ENCODE measurements at places on chromosomes 13 and 19.

GRCh38 chr19:32406161-32407003 lies 812 bp downstream of the DPY19L3 start:
- no peak for ATAC-seq

DNA sequence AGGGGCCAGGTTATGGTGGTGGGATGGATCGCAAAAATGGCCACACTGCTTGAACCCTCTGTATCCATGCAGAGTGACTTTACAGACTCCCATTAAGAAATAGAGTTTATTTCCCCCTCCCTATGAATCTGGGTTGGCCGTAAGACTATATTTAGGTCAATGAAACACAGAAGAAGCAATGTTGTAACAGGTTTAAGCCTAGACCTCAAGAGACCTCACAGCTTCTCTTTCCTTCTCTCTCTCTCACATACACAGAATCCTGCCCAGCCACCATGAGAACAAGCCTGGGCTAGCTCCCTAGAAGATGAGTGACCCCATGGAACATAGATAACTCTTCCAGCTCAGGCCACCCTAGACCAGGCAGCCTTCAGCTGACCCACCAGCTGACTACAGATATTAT lies 21.0 kb upstream of the FBL start:
- no peak for ATAC-seq

DNA sequence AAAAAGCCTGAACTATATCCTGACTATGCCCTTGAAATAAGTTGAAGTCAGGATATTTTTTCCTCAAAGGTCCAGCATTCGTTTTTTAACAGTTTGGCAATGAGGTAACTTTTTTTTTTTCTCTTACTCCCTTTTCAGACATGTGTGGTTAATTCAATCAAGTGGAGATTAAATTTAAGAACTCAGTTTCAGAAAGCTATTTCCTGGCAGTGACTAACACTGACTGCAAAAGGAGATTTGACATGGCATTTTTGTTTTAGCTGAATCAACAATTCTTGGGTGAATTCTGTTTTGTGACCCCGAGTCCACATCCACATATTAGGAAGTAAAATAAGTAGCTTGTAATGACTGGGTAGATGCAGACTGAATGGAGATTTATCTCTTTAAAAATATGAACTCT lies 716.4 kb downstream of the PCDH9 start:
- ATAC-seq = no peak

DNA sequence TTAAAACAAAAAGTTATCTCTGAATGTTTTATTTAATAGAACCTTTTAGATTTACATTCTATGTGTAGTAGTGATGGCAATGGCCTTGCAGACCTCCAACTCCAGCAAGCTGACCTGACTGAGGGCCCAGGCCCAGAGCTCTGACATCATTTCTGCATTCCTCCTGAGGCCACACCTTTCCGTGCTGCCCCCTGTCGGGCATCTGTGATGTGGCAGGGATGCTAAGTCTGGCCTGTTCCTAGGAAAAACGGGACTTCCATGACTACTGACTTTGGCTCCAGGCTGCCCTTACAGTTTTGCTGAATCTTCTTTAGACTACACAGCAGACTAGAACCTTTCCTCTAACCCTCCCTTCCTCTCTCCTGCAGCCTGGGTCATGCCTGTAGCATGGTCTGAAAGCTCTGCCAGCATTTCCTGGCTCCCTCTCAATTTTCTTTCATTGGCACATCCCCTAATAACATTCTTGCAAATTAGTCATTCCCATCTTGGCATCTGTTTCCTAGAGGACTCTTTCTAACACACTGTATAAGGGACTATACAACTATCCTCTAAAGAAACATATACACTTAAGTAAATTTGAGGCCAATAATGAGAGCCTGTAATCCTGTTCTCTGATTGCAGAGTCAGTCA lies 249.1 kb downstream of the GPC5 start:
- ATAC-seq = no peak

- ATAC-seq = no peak
These were observed 1541.1 kb downstream of the UQCRFS1 start for GRCh38 chr19:27671876-27672275.

- no peak for ATAC-seq
These were observed 150.9 kb downstream of the RFC3 start for GRCh38 chr13:33968520-33969507.

DNA sequence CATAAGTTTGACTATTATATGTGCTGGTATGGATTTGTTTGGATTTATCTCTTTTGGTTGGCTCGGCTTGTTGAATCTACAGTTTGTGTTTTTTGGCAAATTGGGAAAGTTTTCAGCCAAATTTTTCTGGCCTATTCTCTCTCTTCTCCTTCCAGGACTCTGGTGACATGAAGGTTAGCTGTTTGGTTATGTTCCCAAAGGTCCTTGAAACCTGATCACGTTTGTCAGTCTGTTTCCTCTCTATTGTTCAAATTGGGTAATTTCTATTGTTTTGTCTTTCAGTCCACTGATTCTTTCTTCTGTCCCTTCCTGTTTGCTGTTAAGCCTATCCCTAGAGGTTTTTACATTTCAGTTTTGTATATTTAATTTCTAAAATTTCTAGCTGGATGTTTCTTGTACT lies 81.5 kb upstream of the SHISA2 start:
- ATAC-seq = no peak

DNA sequence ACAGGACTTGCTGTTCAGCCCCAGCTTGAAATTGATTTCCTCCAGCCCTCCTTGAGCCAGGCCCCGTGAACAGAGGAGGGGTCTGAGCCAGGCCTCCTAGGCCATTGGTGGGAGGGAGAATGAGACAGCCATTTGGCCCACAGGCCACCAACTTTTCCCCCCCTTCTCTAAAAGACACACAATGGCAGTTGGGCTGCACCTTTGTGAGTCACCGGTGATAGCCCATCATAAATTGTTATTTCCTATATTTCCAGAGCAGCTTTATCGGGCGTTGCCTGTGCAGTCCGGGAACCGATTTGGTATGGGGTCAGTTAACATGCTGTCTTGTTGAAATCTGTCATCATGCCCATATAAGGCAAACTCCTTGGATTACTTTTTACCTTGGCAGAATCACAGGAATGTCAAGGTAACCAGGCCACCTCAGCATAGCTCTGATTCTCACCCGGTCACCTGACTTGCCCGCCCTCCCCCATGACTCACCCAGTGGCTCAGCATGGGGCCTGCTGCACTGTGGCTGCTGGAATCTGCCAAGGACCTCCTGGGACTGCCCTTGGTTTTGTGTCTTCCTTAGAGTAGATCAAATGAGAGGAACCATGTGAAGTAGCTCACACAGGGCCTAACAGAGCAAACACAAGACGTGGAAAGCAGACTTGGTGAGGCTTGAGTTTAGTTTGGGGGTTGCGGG lies 36.1 kb downstream of the ACTN4 start:
- ATAC-seq = peak; percentile 74

GRCh38 chr19:10919352-10920287 lies 8.8 kb downstream of the YIPF2 start:
- ATAC-seq = no peak

GRCh38 chr19:11539495-11540365 lies 1.1 kb downstream of the CNN1 start:
- no peak for ATAC-seq

GRCh38 chr19:29548483-29549085 lies 22.8 kb downstream of the VSTM2B start:
- no peak for ATAC-seq

DNA sequence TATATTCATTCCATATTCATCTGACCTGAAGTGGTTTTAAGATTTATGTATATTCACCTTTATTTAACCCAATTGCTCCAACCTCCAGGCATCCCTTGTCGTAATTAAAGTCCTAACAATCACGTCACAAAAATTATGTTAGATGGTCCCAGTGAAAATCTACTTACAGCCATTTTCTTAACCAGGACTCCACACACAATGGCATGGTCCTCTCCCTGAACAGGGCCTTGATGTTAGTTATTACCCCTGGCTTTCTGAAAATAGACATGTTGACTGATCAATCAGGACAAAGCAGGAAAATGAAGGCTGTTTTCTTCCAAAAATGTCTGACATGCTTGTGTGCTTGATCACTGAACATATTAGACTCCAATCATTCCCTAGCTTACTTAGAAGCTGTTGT lies 542.7 kb upstream of the SLITRK5 start:
- ATAC-seq = no peak

- no peak for ATAC-seq
These were observed 8.1 kb upstream of the FXYD3 start for GRCh38 chr19:35107545-35107944.

DNA sequence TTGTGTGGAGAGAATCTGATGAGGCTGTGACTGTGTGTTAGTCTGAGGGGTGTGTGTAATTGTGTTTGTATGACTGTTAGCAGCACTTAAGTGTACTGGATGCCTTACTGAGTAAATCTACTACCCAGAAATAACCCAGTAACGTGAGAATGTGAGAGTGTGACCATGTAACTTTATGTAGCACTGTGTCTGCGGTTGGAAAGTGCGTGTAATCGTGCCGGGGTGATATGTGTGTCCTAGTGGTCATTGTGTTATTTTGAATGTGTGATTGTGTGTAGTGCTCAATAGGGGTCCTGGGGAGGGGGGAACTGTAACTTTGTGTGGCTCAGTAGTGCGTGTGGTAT lies 550 bp downstream of the ZNF383 start:
- ATAC-seq = peak; percentile 28

All from activated CD4-positive, CD25-positive, alpha-beta regulatory T cell treated with anti-CD3 and anti-CD28 coated beads, Interleukin-2, amount 50 U/mL, for 24 hours (primary cell).